ENCODE measurements at places on chromosomes 3 and 15.

DNA sequence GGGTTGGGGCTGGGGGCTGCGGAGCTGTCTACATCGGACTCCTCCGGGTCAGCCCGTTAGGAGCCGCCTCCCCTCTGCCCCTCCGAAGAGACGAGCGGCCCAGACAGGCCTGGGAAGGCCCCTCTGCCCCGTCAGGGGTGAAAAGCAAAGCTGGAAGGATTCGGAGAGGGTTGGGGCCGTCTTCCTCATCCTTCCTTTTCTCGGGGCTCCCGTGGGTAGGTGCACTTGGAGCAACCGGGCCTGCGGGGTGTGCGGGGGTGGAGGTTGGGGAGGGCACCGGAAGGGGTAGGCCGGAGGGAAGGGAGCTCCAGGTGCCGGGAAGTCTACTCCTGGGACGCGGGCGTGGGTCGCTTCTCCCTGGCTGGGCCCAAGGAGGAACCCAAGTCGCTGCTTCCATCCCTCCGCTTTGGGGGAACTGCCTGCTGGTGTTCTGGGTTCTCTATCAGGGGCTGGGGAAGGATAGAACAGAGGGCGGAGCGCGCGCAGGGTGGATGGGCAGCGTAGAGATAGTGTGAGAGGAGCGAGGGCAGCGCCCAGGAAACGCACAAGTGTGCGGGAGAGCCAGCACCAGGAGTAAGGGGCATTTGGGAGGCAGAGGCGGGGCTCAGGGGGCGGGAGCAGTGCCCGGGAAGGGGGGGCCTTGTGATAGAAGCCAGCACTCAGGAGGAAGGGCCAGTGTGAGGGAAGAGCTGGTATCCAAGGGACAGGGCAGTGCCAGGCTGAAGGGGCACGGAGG, 590 bp downstream of the POLR2H start:
- peak; percentile 17 for ATAC-seq

DNA sequence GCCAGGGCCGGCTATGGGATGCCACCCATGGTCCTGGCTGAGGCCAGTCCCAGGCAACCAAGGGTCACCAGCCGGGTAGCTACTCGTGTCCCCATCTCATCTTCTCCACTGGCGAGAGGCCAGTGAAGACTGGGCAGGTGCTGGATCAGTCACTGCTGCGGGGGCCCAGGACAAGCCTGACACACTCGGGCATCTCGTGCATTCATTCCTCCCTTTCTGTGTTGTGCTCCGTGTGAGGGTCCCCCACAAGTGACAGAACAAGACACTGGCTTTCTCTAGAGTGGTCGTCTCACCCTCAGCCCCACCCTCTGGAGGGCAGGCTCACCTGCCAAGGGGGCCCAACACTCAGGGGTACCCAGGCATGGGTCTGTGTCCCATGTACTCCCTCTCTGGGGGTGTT, 48.4 kb downstream of the ROPN1B start:
- no peak for ATAC-seq

GRCh38 chr3:48962939-48963338, 27.1 kb upstream of the P4HTM start:
- no peak for ATAC-seq

- no peak for ATAC-seq
Measured at GRCh38 chr3:106773795-106774194, 603.4 kb upstream of the CCDC54 start.

- ATAC-seq = no peak
Measured at GRCh38 chr3:129162729-129163579, 2.1 kb upstream of the ISY1 start.

DNA sequence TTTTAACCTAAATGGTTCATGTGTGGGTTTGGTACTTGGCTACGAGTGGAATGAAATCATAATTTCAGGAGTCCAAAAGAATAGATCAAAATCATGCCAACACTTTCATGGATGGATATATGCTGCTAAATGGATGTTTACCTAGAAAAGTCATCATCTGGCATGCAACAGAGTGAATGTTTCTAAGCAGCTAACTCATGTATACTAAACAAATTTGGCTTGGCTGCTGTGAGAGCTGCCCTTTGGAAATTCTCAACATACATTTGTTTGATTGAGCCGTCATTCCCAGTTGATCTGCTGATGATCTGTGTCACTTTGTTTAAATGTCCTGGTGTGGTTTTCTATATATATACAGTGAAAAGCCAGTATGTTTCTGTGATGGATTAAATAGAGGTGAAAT, 263.3 kb downstream of the MECOM start:
- ATAC-seq = no peak

- no peak for ATAC-seq
Measured at GRCh38 chr15:50028326-50028725, 90.7 kb downstream of the ATP8B4 start.

DNA sequence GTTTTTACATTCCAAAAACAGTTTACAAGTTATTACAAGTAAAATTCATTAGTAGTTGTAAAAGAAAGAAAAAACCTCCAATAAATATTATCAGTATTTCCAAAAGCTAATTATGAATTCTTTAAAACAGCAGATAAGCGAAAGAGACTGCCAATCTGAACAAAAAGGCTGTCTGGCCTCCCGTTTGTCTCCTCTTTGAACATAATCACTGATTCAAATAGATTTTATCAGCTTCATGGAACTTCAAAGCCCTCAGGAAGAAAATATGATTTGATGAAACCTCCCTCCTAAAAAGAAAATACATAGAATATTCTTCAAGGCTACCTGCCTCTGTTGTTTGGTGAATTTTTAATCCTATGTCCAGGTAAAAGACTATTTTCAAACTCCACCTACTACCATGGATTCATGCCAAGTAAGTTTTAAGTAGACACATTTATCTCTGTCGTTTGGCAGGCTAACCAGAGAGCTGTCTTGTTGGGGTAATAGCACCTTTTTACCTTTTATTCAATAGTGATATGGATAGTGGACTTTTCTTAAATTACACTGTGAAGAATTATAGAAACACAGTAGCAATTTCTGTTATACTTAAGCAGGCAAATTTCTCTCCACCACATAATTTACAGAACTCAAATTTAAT, 35.0 kb downstream of the SATB1 start:
- no peak for ATAC-seq

- no peak for ATAC-seq
Measured at GRCh38 chr3:111784001-111784400, 75.1 kb upstream of the PHLDB2 start.

DNA sequence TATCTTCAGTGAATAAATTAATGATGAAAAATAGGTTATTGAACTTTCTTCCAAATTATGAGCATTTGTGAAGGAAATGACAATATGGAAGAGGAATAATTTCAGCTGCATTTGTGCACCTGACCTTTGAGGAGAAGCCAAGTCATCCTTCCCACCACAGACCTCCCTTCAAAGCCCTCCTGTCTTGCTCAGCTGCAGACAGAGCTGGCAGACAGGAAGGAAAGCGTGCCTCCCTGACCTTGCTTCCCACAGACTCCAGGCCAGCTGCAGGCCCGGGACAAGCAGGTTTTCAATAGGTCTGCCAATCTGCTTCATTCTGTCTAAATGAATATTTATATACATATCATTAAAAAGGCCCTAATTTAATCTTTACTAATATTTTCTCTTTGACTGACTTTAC, 152.9 kb upstream of the RBMS3 start:
- no peak for ATAC-seq

DNA sequence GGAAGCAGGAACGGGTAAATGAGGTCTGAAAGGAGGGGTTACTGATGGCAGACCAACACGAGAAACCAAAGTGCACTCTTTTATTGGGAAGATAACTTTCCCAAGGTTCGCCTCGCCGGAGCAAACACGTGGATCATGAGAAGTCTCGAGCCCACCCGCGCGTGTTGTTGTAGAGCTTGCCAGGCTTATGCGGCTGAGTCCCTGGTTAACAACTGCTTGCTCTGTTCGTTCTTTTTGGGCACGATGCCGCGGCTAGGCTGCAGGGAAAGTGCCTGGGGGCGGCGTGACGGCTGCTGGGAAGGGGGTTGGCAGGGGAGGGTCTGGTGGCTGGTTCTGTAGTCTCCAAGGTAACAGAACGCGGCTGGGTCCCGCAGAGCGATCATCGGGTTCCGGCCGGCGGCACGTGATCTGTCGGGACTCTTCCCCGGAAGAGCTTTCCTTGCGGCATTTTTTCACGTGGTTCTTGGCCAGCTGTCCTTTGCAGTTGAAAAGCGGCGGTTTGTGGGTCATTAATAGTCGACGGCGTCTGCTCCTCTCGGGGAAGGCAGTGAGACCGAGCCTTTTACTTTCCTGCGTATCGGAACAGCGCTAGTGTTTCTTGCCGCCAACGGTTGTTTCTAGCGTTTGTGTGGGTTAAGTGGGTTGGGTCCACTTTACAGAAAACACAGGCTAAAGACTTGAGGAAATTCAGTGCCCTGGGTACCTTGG, 1.5 kb downstream of the MGA start:
- peak; percentile 33 for ATAC-seq

DNA sequence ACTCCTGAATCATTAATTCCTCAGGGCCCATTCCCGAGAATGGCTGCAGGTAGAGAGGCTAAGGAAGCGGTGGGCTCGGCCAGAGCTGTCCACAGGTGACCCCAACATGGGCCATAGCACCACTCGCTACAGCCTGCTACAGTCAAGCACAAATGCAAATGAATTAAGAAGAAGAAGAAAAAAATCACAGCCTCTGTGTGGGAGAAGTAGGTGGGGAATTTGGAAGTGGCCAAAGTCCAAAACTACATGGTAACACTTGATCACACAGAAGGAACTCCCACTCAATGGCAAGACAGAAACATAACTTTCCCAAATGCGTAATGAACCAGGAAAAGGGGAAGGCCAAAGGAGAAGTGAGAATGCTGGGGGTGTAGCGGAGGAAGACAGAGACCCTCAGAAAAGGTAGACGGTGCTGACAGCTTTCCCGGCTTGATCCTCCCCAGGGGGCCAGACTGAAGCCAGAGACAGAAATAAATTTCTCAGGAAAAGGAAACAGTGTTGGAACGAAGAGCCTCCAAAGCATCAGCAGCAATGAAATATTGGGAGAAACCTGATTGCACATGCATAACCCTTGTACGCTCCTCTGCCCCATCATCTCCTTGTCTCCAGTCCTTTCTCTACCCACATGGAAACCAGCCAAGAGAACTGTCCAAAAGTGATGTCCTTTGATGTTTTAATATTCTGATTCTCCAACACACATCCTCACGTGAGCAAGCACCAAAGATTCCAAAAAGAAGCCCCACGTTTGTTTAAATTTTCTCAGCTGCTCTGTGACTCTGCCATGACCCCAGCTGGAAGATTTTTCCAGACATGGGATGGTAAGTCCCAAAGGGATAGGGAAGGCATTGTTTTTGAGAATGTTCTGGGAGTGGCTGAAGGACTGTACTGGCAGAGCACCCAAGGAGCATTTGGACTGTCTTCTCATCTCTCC, 107.6 kb downstream of the OXNAD1 start:
- ATAC-seq = no peak

GRCh38 chr15:88899251-88899650, 3.9 kb upstream of the HAPLN3 start:
- ATAC-seq = no peak
